ENCODE measurements at places on chromosomes 5 and 9.

GRCh38 chr9:123620239-123620638 lies 264.2 kb downstream of the CRB2 start:
- no peak for DNase-seq

GRCh38 chr5:119449882-119450281 lies 2.4 kb upstream of the HSD17B4 start:
- DNase-seq: no peak

DNA sequence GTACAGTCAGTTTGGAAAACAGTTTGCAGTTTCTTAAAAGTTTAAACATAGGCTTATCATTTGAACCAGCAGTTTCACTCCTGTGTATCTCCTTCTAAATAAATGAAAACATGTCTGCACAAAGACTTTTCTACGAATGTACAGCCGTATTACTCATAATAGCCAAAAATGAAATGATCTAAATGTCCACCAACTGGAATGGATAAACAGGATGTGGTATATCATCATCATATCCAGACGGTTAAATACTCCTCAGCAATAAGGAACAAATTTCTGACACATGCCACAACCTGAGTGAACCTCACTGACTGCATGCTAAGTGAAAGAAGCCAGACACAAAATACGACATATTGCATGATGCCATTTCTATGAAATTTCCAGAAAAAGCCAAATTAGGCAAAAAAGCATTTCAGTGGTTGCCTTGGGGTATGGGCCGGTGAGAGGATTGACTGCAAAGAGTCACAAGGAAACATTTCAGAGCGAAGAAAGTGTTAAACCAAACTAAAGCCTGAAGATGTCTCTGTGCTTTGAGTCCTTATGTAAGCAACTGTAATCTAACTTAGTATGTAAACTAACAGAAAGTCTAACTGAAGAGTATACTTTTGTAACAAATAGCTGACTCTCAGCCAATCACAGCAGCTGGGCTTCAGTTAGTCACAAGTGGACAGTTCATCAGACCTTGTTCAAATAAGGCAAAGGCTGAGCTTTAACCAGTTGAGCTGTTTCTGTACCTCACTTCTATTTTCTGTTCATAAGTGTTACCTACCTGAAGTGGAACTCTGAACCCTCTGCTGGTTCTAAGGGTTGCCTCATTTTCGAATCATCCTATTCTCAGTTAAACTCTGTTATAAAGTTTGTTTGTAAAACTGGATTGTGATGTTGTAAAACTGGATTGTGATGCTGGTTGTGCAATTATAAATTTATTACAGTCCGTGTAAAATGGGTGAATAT lies 65.2 kb downstream of the TRIO start:
- no peak for DNase-seq

GRCh38 chr5:158364367-158364766 lies 505.4 kb upstream of the CLINT1 start:
- DNase-seq: no peak

DNA sequence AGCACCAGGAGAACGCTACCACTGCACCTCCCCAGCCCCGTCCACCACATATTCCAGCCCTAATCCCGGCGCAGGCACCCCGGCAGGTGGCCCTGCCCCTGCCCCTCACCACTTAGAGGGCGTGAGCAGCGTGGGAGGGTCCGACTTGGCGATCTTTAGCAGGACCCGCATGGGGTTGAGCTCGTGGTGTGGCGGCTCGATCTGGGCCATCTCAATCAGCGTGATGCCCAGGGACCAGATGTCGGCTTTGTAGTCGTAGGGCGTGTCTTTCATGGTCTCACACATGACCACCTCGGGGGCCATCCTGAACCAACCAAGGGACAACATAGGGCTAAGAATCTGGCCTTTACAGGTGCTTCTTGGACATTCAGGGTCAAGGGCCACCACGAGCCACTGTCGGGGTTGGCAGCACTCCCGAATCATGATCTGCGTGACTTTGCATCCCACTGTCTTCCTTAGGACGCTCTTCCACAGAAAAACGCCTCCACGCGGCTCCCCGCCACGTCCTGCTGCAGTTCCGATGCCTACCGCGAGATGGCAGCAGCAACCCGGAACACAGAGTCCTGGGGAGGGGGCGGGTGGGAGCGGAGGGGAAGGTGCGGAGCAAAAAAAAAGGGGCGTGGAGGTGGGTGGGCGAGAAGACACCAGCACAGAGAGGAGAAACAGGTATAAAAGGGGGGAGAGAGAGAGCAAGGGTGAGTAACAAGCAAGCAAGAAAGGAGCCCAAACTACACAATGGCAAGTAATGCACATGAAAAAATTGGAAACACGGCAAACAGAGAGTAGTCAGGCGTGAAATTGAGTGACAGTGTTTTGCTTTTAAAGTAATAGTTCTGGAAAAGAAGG lies 81.3 kb downstream of the STK10 start:
- DNase-seq: peak; percentile 61

GRCh38 chr9:73683862-73684591 lies 532.4 kb downstream of the ANXA1 start:
- DNase-seq: no peak

GRCh38 chr9:89361031-89361430 lies 42.7 kb downstream of the SECISBP2 start:
- no peak for DNase-seq

DNA sequence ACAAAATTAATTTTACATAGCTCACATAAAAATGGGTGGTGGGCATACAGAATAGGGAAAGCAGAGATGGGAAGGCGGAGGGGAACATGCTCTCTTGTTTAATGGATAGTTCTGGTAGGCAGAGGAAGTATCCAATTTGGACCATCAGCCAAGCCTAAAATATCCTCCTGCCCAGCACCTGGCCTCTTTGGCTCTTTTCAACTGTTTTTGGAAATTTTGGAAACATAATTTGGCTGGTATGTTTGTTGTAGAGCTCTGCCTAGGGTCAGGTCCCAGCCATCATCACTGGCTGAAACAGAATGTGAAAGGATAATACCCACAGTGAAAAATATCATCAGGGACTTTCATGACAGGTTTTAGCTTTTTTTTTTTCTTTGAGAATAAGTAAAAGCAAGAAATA lies 467.3 kb upstream of the DMAC1 start:
- no peak for DNase-seq

DNA sequence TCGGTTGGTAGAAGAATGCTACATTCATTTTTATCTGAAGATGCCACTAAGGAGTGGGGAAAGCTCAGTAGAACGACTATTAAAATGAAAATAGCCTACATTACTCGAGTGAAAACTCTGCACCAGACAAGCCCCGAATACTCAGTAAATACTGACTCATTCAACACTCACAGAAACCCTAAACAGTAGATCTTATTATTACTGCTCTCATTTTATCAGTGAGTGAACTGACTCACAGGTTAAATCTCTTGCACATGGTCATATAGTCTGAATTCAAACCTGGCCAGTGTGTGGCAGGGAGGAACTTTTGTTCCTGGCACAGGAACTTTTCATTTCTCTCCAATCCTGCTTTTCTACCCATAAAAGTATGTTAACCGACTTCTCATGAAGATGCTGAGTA lies 9.6 kb upstream of the PAPPA start:
- no peak for DNase-seq

DNA sequence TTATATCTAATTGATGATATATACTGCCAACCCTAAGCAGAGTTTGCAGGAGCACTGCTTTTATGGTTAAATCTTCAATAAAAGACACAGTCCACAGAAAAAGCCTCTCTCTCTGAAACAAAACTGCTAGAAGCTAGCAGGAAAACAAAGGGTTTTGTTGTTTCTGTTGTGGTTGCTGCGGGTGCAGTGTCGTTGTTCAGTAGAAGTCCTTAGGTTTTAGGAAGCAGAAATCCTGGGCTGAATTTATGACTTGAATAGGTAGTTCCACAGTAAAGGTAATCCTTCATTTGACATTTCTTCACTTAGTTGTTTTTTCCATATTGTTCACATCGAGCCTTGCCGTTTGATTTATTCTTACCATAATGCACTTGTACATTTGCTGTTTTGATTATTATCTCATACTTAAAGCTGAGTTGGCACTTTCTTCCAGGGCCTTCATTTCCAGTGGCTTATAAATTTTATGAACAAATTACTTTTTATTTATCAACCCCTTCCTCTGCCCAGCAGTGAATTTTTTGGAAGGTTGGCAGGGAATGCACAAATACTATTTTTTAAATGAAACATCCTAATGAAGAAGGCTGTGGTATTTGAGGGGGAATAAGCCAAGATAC lies 209.6 kb upstream of the SLC30A5 start:
- no peak for DNase-seq

- DNase-seq: no peak
Observed at GRCh38 chr5:66891184-66891925, 295.2 kb downstream of the MAST4 start.

DNA sequence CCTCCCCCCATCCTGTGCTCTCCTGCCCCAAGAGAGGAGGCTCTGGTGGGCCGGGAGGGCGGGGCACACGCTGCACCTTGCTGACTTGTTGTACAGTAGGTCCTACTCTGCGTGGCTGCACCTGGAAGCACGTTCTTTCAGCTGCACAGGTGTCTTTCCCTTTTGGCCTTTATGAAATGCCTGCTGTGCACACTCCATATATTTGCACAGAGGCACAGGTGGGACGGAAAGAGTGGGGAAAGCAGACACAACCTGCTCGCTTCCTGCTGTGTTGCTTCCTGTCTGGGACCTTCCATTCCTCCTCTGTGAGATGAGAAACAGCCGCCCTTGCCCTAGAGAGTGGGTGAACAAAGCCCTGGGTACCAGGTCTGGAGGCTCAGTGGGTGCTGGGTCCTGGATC lies 4.8 kb downstream of the USP20 start:
- no peak for DNase-seq

DNA sequence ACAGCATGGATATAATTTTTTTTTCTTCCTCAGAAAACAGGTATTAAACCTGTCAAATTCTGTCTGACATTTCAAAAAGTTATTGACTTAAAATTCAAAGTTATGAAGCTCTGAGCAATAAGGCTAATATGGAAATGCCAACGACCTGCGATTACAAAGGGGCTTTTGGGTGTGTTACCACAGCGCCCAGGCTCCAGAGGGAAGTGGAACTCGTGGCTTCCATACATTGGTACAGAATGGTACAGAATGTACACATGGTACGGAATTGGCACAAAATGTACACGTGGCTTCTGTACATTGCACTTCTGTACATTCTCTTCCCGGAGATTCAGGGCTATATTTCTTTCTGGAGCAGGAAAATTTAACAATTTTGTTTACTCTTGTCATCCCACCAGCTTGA lies 225.1 kb upstream of the TBCA start:
- no peak for DNase-seq

DNA sequence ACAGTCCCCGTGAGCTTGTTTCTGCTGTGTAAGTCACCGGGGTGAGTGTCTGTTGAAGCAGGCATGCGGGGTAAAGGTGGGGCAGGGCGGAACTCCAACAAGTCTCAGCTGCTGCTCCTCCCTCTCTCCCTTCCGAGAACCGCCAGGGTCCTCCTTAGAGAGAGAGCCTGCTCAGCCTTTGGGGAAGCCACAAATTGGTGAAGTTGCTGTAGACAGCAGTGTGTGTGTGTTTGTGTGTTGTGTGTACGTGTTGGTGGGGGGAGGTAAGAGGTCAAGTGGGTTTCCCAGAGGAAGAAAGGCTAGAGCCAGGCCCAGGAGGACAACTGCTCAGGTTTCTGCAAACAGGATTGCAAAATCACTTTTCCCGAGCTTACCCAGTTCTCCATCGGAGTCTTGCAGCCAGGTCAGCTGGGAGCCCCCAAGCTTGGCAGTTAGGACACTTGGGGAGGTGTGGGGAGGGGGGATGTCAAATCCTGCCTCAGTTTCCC lies 38.9 kb upstream of the DAB2IP start:
- no peak for DNase-seq

DNA sequence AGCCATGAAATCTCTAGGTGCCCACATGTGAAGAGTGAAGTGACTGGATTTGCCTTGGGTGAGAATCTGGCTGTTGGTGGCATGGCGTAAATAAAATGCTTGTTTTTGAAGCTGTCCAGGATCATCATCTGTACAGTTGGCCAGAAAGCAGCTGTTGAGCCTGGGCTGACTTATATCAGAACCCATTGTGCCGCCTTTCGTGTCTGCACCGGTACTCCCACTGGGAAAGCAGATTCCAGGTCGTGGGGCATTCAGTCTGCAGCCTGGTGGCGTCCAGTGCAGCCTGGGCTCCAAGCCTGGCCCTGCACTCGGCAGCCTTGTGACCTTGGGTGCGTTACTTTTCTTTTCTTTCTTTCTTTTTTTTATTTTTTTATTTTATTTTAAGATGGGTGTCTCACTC lies 27.8 kb downstream of the PRRC2B start:
- no peak for DNase-seq

GRCh38 chr5:43063721-43064171 lies 23.6 kb upstream of the ANXA2R start:
- DNase-seq: no peak

- DNase-seq: no peak
Observed at GRCh38 chr9:21097817-21098216, 20.1 kb upstream of the IFNB1 start.

GRCh38 chr5:108820983-108821382 lies 73.3 kb downstream of the FER start:
- DNase-seq: no peak

- no peak for DNase-seq
Observed at GRCh38 chr5:147674411-147674810, 108.1 kb downstream of the JAKMIP2 start.

DNA sequence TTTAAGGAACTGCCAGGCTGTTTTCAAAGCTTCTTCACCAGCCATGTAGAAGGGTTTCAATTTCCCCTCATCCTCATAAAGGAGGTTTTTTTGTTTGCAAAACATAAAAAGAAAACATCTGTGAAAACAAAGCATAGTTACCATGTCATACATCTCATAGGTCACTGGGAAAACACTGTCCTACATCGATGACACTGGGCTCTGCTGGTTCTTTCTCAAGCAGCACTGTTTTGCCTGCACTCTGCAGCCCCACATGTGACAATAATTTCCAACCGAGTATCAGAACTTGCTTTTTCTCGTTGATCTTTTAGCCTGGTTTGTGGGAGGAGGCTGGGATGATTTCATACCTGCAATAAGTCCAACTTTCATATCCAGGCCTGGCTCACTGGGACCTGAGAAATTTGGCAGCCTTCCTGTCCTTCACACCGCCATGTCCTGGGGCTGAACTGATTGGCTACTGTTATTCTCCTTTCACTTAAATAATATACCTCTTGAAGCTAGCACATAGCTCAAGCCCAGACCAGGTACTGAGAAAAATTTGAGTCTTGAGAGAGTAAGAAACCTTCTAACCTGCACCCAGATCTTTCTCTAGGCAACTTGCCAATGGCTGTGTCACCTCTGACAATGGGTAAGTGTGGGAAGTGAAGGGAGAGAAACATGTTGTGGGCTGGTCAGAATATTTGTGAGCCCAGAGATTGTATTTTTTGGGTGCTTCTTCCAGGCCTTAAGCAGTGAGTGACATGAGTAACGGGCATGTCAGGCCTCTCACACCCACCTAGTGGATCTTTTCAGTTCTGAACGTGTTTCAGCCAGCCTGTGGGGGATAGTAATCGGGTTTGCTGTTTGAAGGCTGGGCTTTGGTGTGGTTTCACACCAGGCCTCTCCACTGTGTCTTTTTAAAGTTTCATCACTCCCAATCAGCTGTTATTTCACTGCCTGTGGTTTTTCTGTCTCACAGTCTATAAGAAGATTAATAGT lies 502.8 kb downstream of the NTRK2 start:
- no peak for DNase-seq

DNA sequence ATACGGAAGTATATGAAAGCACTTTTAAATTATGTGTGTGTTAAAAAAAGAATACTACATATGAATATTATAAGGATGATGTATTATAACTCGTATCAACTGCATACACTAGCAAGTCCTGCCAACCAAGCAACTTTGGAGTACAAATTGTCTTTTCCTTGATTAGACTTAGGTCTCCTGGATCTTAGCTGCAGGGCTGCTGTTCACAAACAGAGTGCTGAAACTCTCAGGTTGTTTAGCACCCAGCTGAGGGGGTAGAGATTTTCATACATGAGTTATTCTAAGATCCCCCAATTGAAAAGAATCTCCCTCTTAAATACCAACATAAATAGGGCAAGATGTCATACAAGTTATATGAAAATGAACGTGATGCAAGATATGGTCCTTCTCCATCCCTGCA lies 149.8 kb upstream of the TNC start:
- no peak for DNase-seq
